ENCODE measurements at places on chromosomes 3 and 15.

GRCh38 chr15:50066202-50066601, 52.8 kb downstream of the ATP8B4 start:
- DNase-seq: no peak

DNA sequence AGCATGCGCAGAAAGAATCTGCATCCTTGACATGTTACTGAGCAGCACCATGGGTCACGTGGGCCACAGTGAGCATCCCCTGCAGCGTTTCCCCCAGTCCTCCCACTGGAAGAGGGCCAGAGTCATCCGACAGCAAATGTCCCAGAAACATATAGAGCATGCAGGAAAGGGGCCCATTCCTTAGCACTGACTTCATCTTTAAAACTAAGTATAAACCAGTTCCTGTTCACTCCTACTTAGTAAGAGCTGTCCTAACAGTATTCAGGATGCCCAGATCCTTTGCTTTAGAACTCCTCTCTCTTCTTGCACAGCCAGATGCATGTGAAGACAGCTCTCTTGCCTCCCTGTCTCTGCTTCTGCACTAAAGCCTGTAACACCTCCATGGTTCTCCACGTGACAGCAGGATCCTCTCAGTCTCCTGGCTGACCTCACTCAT, 79.3 kb upstream of the OXTR start:
- no peak for DNase-seq

DNA sequence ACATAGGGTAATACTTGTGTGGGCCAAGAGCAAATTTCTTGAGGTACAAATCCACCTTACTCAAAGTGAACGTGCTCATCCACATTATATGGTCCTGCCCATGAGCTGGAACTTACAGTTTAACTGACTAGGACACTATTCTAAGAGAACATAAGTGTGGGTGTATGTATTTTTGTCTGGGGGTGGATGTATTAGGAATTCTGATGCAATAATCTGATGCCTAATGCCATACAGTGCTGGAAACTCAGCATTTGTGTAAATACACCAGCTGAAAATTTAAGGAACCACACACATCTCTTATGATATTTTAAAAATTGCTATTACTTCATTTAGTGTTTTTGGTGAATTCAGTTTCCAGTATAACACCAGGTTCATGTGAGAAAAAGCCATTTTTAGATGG, 1350.7 kb downstream of the ZPLD1 start:
- no peak for DNase-seq

GRCh38 chr3:8173892-8174291, 327.7 kb upstream of the LMCD1 start:
- no peak for DNase-seq

DNA sequence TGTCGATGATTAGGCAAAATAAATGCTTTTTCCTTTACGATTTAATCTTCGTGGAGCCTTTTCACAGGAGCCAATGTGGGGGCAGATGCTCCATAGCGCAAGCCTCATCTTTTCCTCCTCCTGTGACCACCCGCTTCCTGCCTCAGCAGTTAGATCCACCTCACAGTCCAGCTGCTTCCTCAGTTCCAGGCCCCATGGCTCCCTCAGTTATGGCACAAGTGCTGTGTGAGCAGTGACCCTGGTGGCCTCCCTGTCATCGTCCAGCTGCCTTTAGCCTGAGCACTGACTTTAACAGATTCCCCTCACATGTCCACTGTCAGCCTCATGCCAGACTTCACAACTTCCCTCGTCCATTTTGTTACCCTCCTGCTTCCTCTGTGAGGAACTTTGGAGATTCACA, 424.6 kb upstream of the GBE1 start:
- no peak for DNase-seq

DNA sequence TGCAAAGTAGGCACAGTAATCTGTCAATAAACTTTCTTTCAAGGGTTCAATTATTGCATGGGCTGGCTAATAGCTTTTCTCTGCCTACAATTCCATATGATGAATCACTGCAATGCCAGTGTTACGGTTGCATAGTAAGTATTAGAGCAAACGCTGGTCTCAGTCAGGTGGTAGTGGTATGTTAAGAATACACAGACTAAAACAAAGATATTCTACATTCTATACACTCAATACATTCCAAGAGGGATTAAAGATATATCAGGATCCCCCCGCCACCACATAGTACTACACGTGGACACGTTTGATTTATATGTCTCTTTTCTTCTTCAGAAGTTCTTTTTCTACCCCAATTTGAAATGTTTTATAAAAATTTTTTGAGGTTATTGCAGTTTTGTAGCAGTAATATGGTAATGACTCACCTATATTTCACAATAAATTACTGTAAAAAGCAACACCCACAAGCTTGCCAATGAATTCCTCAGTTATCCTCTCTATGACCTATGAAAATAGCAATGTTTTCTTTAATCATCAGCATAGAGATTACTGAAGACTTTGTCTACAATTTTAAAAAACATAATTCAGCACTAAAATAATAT, 68.2 kb downstream of the CD200R1L start:
- peak; percentile 61 for DNase-seq

DNA sequence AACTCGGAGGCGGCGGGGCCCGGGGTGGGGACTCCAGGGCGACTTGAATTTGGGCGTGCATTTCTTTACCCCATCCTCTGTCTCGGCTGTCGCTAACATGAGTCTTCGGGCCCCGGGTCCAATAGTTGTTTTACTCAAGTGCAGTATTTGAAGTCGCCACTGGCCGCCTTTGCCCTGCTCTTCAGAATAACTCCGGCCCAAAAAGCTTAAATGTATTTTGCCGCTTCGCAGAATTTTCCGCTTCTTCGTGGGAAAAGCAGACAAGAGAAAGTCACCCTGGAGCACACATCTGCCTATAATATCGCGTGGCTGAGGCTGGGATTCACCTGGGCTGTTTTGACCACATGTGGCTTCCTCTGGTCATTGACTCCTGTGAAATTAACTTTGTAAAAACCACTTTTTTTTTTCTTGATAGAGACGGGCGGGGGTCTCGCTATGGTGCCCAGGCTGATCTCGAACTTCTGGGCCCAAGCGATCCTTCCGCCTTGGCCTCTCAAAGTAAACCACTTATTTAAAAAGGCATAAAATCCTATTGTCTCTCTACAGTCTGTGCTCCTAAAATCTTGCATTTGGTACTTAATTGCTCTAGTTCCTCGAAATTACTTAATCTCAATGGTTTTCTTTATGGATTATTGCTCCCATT, 676 bp downstream of the CNOT10 start:
- no peak for DNase-seq

DNA sequence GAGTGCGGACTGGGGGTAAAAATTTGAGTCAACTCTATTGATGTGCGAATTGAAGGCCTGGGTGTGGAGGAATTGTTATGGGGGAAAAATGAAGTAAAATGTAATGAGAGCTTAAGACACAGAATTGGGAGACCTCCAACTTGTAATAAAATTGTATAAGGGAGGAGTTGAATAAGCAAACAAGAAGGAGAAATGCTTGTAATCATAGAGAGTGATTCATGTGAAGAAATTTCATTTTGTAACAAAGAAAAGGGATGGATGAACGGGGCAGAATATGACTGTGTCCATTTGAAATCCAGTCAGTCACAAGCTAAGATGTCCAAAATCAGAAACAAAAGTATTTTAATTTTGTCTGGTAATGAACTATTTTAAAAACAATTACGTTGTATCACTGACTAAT, 552.3 kb downstream of the NAALADL2 start:
- no peak for DNase-seq

DNA sequence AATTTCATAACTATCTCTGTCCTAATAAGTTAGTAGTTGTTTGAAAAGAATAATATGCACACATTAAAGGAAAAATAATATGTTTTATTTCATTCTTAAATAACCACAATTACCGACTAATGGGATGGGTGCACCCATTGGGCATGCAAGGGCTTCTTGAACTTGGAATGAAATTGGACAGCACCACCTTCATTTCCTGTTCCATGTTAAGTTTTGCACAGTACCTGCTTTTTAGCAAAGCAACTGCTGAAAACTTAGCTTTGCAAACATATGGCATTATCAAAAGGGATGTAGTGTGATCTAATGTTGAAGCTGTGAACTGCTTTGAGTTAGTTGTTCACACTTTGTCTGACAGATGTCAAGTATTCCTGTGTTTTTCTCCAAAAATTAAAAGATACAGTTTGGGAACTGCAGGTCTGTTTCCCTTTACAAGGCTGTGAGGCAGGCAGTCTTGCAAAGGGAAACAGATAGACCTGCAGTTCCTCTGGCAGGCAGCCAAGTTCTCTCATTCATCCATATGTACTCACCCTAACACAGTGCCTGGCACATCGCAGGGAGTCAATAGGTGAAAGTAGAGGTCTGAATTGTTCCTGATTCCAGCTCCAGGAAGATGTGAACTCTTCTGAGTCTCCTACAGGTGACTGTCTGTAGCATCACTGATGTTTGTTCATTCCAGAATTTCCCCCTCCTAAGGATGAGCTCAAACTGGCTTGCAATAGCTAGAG, 64.3 kb upstream of the GOLGA8B start:
- DNase-seq: no peak

GRCh38 chr15:33007303-33007855, 187.1 kb downstream of the FMN1 start:
- DNase-seq: peak; percentile 24

DNA sequence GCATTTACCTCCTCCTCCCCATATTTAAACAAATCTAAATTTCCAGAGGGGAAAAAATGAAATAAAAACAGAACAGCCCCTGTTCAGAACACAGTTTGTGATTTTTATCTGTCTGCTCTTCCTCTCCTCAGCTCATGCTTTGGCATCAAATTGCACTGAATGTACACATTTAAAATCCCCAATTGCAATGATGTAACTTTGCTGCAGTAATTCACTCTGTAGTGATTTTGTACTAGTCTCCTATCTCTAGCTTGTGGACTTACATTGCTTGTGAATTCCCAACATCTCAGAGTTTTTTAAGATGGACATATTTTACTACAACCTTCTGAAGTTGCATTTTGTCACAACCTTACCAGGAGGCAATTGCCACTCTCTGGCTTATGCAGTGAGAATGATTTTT, 81.6 kb upstream of the ROBO2 start:
- DNase-seq: no peak

GRCh38 chr15:34802371-34802770, 7.0 kb upstream of the ACTC1 start:
- DNase-seq: no peak

DNA sequence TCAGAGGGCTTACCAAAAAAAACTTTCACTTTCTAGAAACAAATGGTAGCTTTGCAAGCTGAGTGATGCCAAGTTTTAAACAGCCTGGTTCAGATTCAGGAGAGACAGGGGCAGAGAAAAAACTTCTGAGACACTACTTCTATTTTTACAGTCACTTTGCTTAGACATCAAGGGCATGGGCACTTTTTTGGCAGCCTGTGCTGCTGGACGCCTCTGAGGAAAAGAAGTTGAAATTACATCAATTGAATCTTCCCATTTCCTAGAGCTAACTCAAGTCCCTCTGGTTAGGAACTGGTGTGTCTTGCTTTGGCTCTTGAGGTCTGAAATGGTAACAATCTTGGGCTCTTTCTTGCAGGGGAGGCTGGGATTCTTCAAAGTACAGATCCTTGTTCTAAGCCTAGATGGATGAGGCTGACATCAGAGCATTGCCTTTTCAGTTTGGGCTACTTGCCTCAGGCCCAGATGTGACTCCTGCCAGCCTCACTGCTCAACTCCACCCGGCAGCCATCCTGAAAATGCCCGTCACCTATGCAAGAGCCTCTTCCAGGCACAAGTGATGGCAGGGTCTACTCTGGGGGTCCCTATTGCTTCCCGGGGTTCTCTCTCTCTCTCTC, 357.5 kb downstream of the FOXP1 start:
- no peak for DNase-seq

GRCh38 chr3:119555309-119555735, 4.1 kb downstream of the CD80 start:
- DNase-seq: no peak

Measured in GM04503 (cell line).